ENCODE measurements at places on chromosomes 11 and 22. TPM values are rescaled to one million over a fixed set of nuclear protein-coding genes. Genes with fewer than 3 reads are reported as not detected.
A peak's percentile ranks its signal among the peaks of the same experiment; 100 is the strongest.

DNA sequence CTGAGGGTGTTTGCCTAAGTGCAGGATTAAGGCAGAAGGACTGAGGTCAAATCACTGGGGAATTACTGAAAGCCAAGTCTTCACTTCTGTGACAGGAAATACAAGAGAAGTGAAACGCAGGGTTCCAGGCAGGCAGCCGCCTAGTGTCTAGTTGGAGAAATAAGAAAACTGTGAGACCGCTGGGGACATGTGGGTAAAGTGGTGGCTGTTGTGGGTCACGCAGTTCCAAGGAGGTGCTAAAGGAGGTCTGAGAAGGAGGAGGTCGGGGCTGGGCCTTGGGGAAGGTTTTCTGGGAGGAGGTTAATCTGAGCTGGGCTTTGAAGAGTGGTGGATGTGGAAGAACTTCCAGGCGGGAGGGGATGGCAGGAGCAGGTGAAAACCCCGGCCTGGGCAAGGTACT lies 11.2 kb downstream of the MCM5 start:
- no peak for DNase-seq
- no peak overlapping the region for H3K4me3 ChIP-seq
- no peak overlapping the region for H3K27ac ChIP-seq
- peaks cover 91% of the 10 kb centered on the region for H3K36me3 ChIP-seq

- no peaks in the 10 kb centered on the region for H3K27me3 ChIP-seq
- H3K27ac ChIP-seq, result peak overlapping the region; percentile 78
- H3K4me3 ChIP-seq, result no peak overlapping the region
- peaks cover 74% of the 10 kb centered on the region for H3K4me1 ChIP-seq
- DNase-seq, result no peak
Measured at GRCh38 chr11:1301220-1302000, 8.0 kb downstream of the TOLLIP start.

The KCNJ11 gene
- 8.8 TPM for polyA plus RNA-seq

- no peaks in the 10 kb centered on the region for H3K27me3 ChIP-seq
- no peak overlapping the region for H3K27ac ChIP-seq
- H3K36me3 ChIP-seq, result peaks cover 53% of the 10 kb centered on the region
- DNase-seq, result no peak
- H3K4me3 ChIP-seq, result no peak overlapping the region
- peaks cover 51% of the 10 kb centered on the region for H3K4me1 ChIP-seq
Measured at GRCh38 chr22:24106385-24107381, 74.6 kb upstream of the SUSD2 start.

- no peak for DNase-seq
- no peak overlapping the region for H3K4me3 ChIP-seq
- H3K27me3 ChIP-seq, result no peaks in the 10 kb centered on the region
- no peak overlapping the region for H3K27ac ChIP-seq
- H3K4me1 ChIP-seq, result no peaks in the 10 kb centered on the region
Measured at GRCh38 chr11:103880968-103881367, 155.5 kb upstream of the DDI1 start.

The RTN4R gene
- polyA plus RNA-seq, result 25.9 TPM

DNA sequence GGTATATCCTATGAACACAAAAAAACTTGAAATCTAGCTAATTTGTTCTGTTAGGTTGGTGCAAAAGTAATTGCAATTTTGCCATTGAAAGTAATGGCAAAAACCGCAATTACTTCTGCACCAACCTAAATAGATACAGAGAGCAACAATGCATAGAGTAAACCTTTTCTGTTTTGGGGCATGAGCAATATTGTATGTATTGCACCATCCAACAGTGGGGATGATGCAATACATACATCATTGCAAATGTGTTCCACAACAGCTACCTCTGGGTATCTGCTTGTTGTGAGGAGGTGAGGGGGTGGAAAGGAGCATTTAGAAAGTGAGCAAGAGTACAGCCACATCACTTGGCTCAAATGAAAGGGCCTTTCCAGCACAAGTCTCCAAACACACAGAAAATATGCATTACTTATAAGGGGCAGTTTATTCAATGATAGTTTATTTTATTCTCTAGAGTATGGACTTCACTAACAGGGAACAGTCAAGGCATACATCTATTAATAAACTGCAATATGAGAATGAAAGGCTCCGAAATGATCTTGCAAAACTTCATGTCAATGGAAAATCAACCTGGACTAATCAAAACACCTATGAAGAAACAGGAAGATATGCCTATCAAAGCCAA lies 77.3 kb downstream of the DEUP1 start:
- H3K36me3 ChIP-seq, result no peaks in the 10 kb centered on the region
- no peaks in the 10 kb centered on the region for H3K4me1 ChIP-seq
- no peak for DNase-seq
- no peak overlapping the region for H3K4me3 ChIP-seq

- H3K4me3 ChIP-seq, result no peak overlapping the region
- no peaks in the 10 kb centered on the region for H3K27me3 ChIP-seq
- H3K27ac ChIP-seq, result no peak overlapping the region
- peaks cover 17% of the 10 kb centered on the region for H3K4me1 ChIP-seq
- no peak for DNase-seq
Measured at GRCh38 chr22:17791196-17791595, 16.9 kb upstream of the BID start.

- peak; percentile 80 for DNase-seq
- peak within 1 kb of the TSS; percentile 73 for H3K27ac ChIP-seq
- no peaks in the 10 kb centered on the region for H3K27me3 ChIP-seq
- peak within 1 kb of the TSS; percentile 84 for H3K4me3 ChIP-seq
- H3K4me1 ChIP-seq, result peaks cover 49% of the 10 kb centered on the region
- H3K36me3 ChIP-seq, result peaks cover 37% of the 10 kb centered on the region
Measured at GRCh38 chr11:64358907-64359711, at the start of gene RPS6KA4. RPS6KA4 (plus strand) TSS chr11:64359162; CDS start chr11:64359236, 74 bp downstream.

GRCh38 chr22:30602049-30602448 lies 4.9 kb upstream of the TCN2 start:
- DNase-seq, result no peak
- H3K4me1 ChIP-seq, result peaks cover 14% of the 10 kb centered on the region

- no peak for DNase-seq
- no peaks in the 10 kb centered on the region for H3K4me1 ChIP-seq
- H3K27me3 ChIP-seq, result no peaks in the 10 kb centered on the region
- no peak overlapping the region for H3K4me3 ChIP-seq
- no peaks in the 10 kb centered on the region for H3K36me3 ChIP-seq
- no peak overlapping the region for H3K27ac ChIP-seq
Measured at GRCh38 chr22:24214467-24215285, 30.2 kb downstream of the GGT5 start.

DNA sequence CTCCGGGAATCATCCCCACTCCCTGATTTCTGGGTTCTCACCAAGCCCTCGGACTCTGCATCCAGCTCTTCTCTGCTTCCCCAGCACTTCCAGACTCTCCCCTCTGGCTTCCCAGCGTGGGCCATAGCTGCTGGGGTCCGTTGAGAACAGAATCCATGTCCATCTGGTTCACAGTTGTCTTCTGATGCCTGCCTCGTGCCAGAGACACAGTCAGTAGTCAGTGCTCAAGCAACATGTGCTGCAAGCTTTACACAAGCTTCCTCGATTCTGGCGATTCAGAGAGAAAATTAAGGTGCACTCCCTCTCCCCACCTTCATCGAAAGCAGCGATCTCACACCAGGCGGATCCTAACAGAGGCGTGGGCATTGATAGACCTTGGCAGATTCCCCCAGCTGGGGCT lies 495.5 kb downstream of the TBC1D22A start:
- DNase-seq, result no peak
- no peaks in the 10 kb centered on the region for H3K27me3 ChIP-seq
- no peak overlapping the region for H3K4me3 ChIP-seq
- peaks cover 6% of the 10 kb centered on the region for H3K4me1 ChIP-seq

- peaks cover 9% of the 10 kb centered on the region for H3K4me1 ChIP-seq
- no peak overlapping the region for H3K4me3 ChIP-seq
- peaks cover 3% of the 10 kb centered on the region for H3K36me3 ChIP-seq
- DNase-seq, result no peak
- no peak overlapping the region for H3K27ac ChIP-seq
Measured at GRCh38 chr11:130490682-130491449, 42.4 kb downstream of the ADAMTS15 start.
